ENCODE measurements at places on chromosomes 1 and 21. TPM values are rescaled to one million over a fixed set of nuclear protein-coding genes. Genes with fewer than 3 reads are reported as not detected.

- DNase-seq: no peak
- peak overlapping the region; percentile 2 for H3K27ac ChIP-seq
- no peaks in the 10 kb centered on the region for H3K36me3 ChIP-seq
- H3K27me3 ChIP-seq: no peaks in the 10 kb centered on the region
- peaks cover 24% of the 10 kb centered on the region for H3K4me1 ChIP-seq
- peak overlapping the region; percentile 68 for H3K4me3 ChIP-seq
Measured at GRCh38 chr1:24415910-24416665, 486 bp downstream of the NIPAL3 start.

GRCh38 chr1:37308031-37308960 lies 166.1 kb upstream of the ZC3H12A start:
- no peaks in the 10 kb centered on the region for H3K27me3 ChIP-seq
- no peak for DNase-seq
- H3K27ac ChIP-seq: no peak overlapping the region

DNA sequence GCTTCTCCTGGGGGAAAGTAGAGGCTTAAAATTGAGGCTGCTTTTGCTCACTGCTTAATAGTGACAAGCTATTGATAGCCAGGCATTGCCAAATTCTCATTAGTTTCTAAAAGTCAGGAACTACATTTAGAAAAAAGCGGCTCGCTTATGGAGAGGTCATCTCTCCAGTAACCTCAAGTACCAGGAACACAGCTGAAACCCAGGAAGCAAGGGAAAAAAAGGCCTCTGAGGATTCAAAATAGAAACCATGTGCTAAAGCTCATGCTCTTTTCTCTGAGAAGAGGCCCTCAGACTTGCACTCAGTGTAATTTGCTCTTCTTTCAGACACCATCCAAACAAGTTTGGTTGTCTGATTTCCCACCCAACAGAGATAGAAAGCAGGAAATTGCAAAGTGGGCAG lies 261.4 kb upstream of the USP25 start:
- no peaks in the 10 kb centered on the region for H3K27me3 ChIP-seq
- peaks cover 25% of the 10 kb centered on the region for H3K4me1 ChIP-seq
- no peak overlapping the region for H3K4me3 ChIP-seq
- no peaks in the 10 kb centered on the region for H3K36me3 ChIP-seq
- no peak overlapping the region for H3K27ac ChIP-seq
- DNase-seq: no peak

DNA sequence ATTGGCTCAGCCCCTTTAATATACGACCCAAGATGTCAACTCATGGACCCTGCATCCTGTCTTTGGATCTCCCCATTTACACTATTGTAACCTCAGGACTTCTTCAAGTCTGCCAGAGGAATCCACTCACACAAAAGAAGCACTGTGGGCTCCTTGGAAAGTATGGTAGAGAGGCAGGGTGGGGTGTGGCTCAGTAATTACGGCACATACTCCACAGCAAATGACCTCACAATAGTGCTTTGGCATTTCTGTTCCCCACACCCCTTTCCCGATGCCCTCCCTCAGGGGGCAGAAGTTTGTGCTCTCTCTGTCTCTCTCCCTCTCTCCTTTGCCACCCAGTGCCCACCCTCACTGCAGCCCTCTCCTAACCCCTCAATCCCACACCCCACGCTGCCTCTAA lies 27.8 kb upstream of the IFNAR2 start:
- peaks cover 30% of the 10 kb centered on the region for H3K4me1 ChIP-seq
- no peak overlapping the region for H3K4me3 ChIP-seq
- no peaks in the 10 kb centered on the region for H3K27me3 ChIP-seq
- no peaks in the 10 kb centered on the region for H3K36me3 ChIP-seq

DNA sequence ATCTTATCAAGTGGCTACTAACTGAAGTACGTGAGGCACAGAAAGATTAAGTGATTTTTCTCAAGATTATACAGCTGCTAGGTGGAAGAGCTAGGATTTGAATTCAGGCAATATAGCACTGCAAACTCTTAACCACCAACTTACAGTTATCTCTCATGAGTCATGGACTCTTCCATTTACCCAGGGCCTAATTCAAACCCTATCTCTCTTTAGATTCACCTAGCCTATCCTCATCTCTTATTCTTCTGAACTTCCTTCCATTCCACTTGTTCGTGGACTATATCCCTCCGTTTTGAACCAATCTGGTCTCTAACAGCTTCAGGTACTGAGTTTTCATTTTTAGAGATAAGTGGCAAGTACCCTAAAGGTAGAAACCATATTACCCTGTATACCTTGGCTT lies 92.8 kb upstream of the DMRTA2 start:
- no peak for DNase-seq
- H3K4me1 ChIP-seq: no peaks in the 10 kb centered on the region
- no peak overlapping the region for H3K27ac ChIP-seq
- no peak overlapping the region for H3K4me3 ChIP-seq
- H3K27me3 ChIP-seq: no peaks in the 10 kb centered on the region
- no peaks in the 10 kb centered on the region for H3K36me3 ChIP-seq

GRCh38 chr1:206816390-206817287 lies 44.3 kb upstream of the IL10 start:
- H3K27me3 ChIP-seq: no peaks in the 10 kb centered on the region
- H3K4me1 ChIP-seq: no peaks in the 10 kb centered on the region
- H3K27ac ChIP-seq: no peak overlapping the region
- no peaks in the 10 kb centered on the region for H3K36me3 ChIP-seq
- H3K4me3 ChIP-seq: no peak overlapping the region

B3GALT2 gene
- total RNA-seq: not detected

LAMB3 gene
- total RNA-seq: 0.72 TPM

DNA sequence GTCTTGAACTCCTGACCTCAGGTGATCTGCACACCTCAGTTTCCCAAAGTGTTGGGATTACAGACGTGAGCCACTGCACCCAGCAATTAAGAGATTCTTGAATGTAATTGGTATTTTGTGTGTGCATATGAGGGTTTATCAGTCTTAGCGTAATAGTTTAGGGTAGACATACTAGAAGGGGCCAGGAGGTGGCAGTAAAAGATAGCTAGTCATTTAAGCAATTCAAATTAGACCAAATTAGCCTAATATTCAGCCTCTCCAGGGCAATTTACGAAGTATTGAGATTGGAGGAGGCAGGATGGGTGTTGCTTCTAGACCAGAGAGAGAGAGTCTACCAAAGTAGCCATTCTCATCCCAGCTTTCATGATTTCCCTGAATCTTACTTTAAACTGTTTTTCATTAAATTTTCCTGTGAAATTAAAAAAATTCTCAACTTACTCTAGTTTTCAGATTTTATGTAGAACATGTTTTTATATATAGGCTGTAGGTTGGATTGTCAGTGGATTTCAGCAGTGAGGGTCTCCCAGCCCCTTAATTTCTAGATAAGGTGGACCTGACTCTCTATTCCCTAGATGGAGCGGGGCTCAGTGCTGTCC lies 119.7 kb downstream of the HHAT start:
- no peaks in the 10 kb centered on the region for H3K4me1 ChIP-seq
- no peak for DNase-seq
- H3K4me3 ChIP-seq: no peak overlapping the region

DNA sequence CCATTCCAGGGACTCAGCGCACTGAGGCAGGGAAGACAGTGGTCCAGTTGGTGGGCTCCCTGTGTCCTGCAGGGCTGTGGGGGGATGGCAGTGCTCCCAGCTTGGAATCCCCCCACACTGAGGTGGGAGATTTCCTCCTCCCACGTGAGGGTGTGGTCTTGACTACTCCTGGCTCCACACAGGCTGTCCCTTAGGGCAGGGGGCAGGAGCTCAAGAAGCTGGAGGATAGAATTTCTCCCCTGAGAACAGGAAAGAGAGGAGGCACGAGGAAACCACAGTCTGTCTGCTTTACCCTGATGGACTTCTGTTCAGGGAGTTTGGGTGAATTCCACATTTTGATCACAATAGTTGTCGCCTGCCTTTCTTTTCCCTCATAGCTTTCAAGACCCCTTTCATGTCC lies 62.1 kb downstream of the CACNA1E start:
- H3K27me3 ChIP-seq: peaks cover 7% of the 10 kb centered on the region
- no peaks in the 10 kb centered on the region for H3K4me1 ChIP-seq
- no peak overlapping the region for H3K27ac ChIP-seq
- DNase-seq: no peak

OR2M3 gene
- not detected for total RNA-seq

DNA sequence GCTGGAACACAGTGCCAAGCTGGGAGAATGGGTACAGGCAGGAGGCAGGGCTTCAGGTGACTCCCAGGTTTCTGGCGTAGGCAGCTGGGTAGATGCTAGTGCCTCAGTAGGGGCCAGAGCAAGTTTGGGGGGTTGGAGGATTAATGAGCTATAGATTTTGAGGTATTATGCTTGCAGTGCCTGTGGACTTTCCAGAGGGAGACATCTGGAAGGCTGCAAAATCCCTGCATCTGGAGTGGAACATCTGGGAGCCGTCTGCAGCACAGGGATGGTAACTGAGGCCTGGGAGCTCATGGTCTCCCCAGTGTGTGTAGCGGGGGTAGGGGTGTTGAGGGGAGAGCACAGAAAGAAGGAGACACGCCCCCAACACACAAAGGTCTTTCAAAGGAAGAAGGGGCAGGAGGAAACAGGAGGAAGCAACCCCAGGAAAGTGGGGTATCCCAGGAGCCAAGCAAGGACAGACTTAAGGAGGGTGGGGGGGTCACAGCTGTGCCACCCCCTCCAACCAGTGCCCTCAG lies 2.2 kb upstream of the PDZK1IP1 start:
- no peaks in the 10 kb centered on the region for H3K36me3 ChIP-seq
- no peak overlapping the region for H3K4me3 ChIP-seq
- H3K27me3 ChIP-seq: no peaks in the 10 kb centered on the region
- no peak overlapping the region for H3K27ac ChIP-seq

DNA sequence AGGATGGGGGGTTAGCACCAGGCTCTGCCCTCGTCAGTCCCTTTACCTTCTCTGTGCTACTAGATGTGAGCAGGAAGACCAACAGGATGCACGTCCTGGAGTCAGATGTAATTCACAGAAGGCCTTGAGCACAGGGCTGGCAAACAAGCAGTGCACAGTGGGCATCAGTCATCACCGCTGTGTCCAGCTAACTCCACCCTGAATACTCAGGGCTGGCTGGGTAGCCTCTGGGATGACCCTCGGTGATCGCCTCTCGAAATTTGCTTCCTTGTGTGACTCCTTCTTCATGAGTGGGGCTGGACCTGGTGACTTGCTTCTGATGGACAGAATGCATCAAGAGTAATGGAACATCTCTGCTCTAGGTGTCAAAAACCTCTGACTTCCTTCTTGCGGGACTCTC lies 92.2 kb upstream of the TMPRSS2 start:
- no peak overlapping the region for H3K27ac ChIP-seq
- no peak overlapping the region for H3K4me3 ChIP-seq
- no peaks in the 10 kb centered on the region for H3K27me3 ChIP-seq
- no peak for DNase-seq
- no peaks in the 10 kb centered on the region for H3K4me1 ChIP-seq
- H3K36me3 ChIP-seq: no peaks in the 10 kb centered on the region

DNA sequence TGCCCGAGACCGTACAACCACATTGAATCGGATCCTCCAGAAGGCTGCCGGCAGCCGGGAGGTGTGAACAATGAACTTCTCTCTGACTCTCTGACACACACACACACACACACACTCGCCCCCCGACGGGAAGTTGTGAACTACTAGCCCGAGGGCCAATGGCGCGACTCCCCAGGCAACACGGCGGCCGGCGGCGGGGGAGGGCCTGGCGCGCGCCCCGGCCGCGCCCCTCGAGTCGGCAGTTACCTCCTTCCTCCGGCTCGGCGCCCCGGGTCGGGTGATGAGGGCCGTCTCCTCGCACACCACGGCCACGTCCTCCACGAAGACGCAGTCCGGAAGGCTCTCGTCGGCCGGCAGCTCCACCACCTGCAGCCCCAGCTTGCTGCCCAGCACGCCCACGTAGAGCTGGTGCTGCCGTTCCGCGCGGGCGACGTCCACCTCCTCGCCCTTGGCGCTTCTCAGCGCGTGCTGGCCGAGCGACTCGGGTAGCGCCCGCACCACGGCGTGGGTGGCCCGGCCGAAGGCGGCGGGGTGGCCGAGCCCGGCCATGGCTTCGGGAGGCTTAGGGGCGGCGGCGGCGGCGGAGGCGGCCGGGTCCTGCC lies 361 bp downstream of the DDAH1 start:
- H3K4me1 ChIP-seq: peaks cover under 1% of the 10 kb centered on the region
- DNase-seq: peak; percentile 30
- no peaks in the 10 kb centered on the region for H3K27me3 ChIP-seq
- peak overlapping the region; percentile 69 for H3K27ac ChIP-seq
- no peaks in the 10 kb centered on the region for H3K36me3 ChIP-seq

DNA sequence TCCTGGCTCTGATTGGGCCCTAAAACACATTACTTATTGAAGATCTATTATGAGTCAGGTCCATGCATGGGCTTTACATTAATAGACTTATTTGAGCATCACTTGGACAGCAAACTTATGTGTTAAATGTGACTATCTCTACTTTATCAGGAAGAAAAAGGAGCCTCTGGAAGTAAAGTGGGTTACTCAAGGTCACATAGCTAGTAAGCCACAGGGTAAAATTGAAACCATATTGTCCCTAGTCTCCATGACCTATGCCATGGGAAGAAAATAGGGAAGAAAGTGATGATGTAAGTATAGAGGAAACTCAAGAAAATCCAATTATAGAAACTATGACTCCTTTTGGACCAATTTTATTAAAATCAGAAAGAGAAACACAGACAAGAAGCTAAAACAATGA lies 555.3 kb downstream of the NUF2 start:
- no peaks in the 10 kb centered on the region for H3K4me1 ChIP-seq
- DNase-seq: no peak
- H3K4me3 ChIP-seq: no peak overlapping the region
- H3K27ac ChIP-seq: no peak overlapping the region
- no peaks in the 10 kb centered on the region for H3K36me3 ChIP-seq

- H3K36me3 ChIP-seq: no peaks in the 10 kb centered on the region
- H3K4me3 ChIP-seq: no peak overlapping the region
- no peak for DNase-seq
- H3K4me1 ChIP-seq: no peaks in the 10 kb centered on the region
- H3K27me3 ChIP-seq: no peaks in the 10 kb centered on the region
- no peak overlapping the region for H3K27ac ChIP-seq
Measured at GRCh38 chr21:21851657-21852056, 853.4 kb downstream of the NCAM2 start.

- H3K4me3 ChIP-seq: no peak overlapping the region
- H3K4me1 ChIP-seq: no peaks in the 10 kb centered on the region
- no peaks in the 10 kb centered on the region for H3K36me3 ChIP-seq
- no peak for DNase-seq
- H3K27ac ChIP-seq: no peak overlapping the region
- no peaks in the 10 kb centered on the region for H3K27me3 ChIP-seq
Measured at GRCh38 chr1:198491028-198491427, 49.5 kb downstream of the ATP6V1G3 start.

LRRC40 gene
- 9.8 TPM for total RNA-seq

- H3K4me1 ChIP-seq: no peaks in the 10 kb centered on the region
- no peaks in the 10 kb centered on the region for H3K36me3 ChIP-seq
- no peak overlapping the region for H3K27ac ChIP-seq
- no peak for DNase-seq
- H3K4me3 ChIP-seq: no peak overlapping the region
- peaks cover 2% of the 10 kb centered on the region for H3K27me3 ChIP-seq
Measured at GRCh38 chr1:206947255-206947654, 989 bp upstream of the PIGR start.

AGO1 gene
- total RNA-seq: 12.6 TPM

GRCh38 chr1:44846985-44847384 lies 3.9 kb upstream of the PTCH2 start:
- H3K27ac ChIP-seq: no peak overlapping the region
- H3K4me3 ChIP-seq: no peak overlapping the region
- no peak for DNase-seq
- H3K36me3 ChIP-seq: no peaks in the 10 kb centered on the region
- H3K27me3 ChIP-seq: no peaks in the 10 kb centered on the region

Measured in gastrocnemius medialis (tissue), 4 donors.